Activated effector memory CD4-positive, alpha-beta T cell treated with Interleukin-2 at 50 U/mL for 16 hours (primary cell): ENCODE measurements at places on chromosomes 1 and 21.

DNA sequence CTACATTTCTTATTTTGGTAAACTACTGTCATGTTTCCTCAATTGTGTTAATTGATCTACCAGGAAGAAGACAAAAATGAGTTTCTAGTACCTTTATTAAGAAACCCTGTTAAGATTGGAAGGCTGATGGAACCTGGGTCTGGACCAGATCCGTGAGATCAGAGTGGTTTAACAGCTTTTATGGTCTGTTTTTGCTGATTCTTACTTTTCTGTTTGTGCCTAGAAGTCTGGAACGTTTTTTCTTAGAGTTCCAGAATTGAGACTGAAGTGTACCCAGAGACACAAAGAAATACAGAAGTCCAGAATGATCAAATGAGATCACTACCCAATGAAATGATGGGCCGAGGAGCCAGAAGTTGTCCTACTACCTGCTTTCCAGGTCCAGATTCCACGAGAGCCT is 22.5 kb upstream of the CDC42 start:
- DNase-seq: no peak

DNA sequence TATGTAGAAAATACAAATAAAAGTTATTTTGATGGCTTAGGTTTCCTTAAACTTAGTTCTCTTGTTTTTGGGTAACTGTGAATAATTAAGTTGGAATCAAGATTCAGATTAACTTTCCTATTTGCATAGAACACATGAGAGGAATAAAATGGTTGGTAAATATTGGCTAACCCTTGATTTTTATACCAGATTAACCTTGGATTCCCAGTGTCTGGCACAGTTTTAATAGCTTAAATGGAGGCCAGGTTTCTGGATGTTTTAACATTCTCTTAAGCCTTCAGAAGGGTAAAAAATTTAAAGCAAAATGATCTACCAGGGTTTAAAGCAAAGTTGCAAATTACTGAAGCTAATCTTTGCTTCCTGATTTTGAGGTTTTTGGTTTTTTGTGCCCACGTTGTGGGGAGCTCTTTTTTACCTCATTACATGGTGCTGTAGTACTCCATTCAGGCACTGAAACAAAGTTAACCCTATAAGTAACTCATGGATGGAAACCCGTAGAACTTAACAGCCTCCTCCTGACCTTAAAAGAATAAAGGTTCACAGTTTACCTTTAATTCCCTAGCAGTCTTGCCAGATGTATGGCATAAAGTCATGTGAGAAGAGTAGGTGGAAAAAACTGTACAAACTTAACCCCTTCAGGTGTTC is 8.4 kb upstream of the SPATA1 start:
- no peak for DNase-seq

DNA sequence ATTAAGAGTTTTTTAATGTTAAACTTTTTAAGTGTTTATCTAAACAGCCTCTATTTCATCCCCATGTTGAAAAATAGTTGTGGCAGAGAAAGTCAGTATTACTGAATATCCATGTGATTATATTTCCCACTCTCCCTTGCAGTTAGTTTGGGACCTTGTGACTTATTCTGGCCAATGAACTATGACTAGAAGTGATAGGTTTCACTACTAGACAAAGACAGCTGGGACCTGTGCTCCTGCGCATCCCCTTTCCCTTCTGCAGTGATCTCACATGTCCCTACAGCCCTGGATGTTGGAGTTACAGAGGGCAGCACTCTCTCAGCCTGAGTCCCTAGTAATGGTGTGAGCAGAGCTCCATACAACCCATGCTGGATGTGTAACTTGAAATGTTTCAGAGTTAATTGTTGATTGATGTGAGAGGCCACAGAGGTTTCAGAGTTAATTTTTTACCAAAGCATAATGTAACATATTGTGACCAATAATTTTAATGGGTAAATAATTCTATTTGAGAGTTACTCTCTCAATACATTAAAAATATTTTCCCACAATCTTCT is 18.7 kb upstream of the SAMD13 start:
- DNase-seq: no peak

DNA sequence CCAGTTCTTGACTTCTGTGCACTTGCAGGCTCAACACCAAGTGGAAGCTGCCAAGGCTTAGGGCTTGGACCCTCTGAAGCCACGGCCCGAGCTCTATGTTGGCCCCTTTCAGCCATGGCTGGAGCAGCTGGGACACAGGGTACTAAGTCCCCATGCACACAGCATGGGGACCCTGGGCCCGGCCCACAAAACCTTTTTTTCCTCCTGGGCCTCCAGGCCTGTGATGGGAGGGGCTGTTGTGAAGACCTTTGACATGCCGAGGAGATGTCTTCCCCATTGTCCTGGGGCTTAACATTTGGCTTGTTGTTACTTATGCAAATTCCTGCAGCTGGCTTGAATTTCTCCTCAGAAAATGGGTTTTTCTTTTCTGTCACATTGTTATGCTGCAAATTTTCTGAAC is 59.8 kb downstream of the DISC1 start:
- no peak for DNase-seq

GRCh38 chr1:75765697-75766355 is 20.2 kb upstream of the RABGGTB start:
- DNase-seq: no peak

DNA sequence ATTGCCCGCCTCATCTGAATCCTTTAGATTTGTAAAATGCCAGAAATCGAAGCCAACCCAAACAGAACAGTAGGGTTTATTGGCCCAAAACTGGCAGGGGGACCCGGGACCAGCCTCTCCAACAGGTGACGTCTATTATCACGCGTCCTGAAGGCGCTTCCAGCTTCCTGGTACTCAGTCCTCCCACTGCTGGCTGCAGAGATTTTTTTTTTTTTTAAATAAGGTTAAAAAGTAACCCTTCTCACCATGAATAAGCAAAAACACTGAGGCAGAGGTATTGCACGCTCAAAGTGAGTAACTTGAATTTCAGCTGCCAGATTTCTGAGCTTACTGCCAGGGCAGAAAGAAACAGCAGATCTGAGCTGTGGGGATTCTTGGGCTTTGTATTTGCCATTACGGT is 54.4 kb upstream of the GCLM start:
- no peak for DNase-seq

DNA sequence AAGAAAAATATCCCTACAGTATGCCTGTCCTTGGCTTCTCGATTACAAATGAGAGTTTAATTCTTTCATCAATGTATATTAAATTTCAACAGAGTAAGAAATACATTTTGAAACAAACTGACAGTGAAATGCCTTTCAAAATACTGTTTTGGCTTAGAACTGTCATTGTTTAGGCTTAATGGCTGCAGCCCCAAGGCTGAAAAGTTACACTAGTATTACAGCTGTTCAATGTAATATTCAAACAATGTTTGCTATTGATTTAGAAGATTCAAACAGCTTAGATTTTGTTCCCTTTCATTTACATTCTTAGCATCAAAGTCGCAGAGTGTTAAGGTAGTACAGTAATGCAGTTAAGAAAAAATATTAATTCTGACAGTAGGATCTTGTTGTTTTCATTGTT is 882.9 kb upstream of the ADGRL2 start:
- DNase-seq: no peak

DNA sequence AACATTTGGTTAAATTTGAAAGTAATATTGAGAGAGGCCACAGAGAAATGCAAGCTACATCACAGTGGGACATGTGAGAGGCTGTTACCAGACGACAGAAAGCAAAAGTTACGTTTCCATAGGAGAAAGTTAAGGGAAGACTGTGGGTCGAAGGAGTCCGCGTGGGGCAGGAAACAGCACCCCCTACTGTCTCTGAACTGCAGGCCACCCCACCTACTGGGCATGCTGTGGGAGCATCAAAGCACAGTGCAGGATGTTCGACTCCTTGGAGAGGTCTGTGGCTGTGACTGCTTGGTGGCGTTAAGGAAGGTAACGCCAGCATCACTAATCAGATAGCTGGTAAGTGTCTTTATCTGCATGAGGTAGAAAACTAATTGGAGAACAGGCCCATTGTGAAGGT is 123.9 kb downstream of the PTBP2 start:
- DNase-seq: no peak

GRCh38 chr1:18830596-18830995 is 28.9 kb downstream of the TAS1R2 start:
- no peak for DNase-seq

DNA sequence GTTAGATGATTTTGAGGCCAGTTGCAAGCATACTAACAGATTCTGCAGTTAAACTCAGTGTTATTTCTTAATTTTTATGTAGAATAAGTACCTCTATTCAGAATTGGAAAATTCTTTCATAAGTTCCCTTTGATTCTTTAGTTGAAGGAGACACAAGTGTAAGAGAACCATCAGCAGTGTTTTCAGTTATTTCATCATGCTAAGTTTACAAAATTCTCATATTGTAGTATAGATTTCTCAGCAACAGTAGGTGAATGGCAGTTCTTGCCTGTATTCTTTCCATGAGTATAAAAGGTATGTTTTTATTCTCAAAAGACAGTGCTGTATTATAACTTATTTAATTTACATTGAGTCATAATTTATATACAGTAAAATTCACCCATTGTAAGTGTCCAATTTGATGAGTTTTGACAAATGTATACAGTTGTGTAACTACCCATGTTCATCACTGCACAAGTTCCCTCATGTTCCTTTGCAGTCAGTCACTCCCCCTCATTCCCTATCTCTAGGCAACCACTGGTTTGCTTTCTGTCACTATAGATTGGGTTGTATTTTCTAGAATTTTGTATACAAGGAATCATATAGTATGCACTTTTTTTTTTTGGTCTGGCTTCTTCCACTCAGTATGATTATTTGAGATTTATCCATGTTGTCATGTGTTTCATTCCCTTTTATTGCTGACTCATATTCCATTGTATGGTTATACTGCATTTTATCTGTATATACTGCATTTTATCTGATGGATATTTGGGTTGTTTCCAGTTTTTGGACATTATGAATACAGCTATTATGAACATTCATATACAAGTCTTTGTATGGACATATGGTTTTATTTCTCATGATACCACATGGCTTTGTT is 3.9 kb downstream of the RPS6KC1 start:
- no peak for DNase-seq

DNA sequence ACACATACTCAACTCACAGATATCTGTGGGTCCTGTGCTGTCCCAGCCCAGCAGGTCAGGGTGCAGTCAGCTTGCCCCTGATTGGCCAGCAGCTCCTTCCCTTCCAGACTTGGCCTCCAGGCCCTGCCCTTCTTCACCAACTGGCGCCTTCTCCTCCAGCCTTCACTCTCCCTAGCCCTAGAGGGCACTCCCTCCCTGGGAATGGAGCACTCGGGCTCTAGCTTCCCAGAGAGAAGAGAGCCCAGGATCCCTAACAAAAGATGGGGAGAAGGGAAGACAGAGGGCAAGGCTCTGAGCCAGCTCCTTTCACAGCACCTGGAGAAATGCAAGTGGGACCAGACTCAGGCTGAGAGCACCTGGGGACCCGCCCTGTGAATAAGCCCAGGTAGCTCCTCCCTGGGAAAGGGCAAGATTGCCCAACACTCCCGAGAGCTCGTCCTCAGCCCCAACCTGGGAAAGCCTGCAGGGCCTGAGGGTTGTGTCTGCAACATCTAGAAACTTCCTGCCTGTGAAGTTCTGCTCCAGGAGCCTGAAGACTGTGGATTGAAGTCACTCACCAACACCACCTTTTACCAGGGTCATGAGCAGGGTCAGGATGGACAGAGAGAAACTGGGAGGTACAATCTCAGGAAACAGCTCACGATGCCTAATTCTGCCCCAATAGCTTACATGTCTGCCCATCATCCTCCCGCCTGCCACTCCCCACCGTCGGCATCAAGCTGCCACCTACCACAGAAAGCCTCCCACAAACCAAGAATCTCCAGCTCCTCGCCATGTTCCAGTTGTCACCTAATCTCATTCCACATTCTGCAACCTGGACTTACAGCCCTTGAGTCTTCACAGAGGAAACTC is at the start of gene PGLYRP4:
TSS of gene PGLYRP4 (minus strand) at position 331 of the 852 bp plus-strand sequence. CDS start 909 bp downstream, outside the sequence.
- DNase-seq: no peak
